Activated T-cell treated with anti-CD3 and anti-CD28 coated beads, Interleukin-2, amount 50 U/mL, for 72 hours (primary cell): ENCODE measurements at places on chromosomes 4 and X. TPM values are rescaled to one million over a fixed set of nuclear protein-coding genes. Genes with fewer than 3 reads are reported as not detected.

GRCh38 chrX:50973199-50973598 is 62.7 kb downstream of the BMP15 start:
- no peak overlapping the region for H3K4me3 ChIP-seq
- H3K4me1 ChIP-seq: no peaks in the 10 kb centered on the region
- H3K27me3 ChIP-seq: peaks cover 18% of the 10 kb centered on the region
- no peaks in the 10 kb centered on the region for H3K36me3 ChIP-seq
- no peak overlapping the region for H3K27ac ChIP-seq

DNA sequence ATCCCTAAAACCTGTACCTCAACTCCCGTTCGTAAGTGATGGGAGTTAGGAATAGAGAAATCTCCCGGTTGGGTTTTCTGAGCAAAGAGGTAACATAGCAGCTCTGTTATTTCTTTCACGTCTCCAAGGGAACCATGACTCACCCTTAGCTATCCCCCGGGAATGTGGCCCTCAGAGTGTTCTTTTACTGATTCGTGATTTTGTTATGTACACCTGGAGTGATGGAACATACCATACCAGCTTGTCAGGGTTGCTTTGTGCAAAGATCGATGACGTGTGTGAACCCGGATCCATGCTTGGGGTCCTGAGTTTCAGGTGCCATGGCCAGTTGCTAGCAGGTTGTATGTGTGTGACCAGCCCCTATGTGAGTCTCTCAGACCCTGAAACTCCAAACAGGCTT is 52.6 kb downstream of the HPRT1 start:
- DNase-seq: no peak
- no peak overlapping the region for H3K4me3 ChIP-seq
- H3K27ac ChIP-seq: no peak overlapping the region

DNA sequence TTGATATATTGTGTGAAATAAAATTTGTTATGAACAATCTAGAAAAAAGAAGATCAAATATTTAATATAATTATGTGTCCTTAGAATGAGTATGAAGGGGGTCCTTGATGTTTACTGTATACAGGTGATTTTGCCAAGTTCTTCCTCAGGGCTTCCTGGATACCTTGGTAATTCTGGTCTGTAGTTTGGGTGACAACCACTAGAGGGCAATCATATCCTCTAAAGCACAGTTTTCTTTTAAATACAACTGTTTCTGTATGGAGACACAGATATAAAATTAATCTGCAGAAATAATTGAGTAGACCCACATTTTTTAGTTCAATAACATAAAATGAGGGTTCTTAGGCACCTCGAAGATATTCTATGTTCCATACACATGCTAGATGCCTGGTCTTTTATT is 157.7 kb downstream of the SPANXN1 start:
- H3K36me3 ChIP-seq: no peaks in the 10 kb centered on the region
- H3K27ac ChIP-seq: no peak overlapping the region
- peak; percentile 7 for DNase-seq

GRCh38 chr4:98345838-98346237 is 84.7 kb downstream of the RAP1GDS1 start:
- DNase-seq: no peak
- no peaks in the 10 kb centered on the region for H3K27me3 ChIP-seq
- H3K27ac ChIP-seq: no peak overlapping the region
- no peak overlapping the region for H3K4me3 ChIP-seq

GRCh38 chrX:69144838-69145680 is 20.2 kb downstream of the PJA1 start:
- peaks cover 21% of the 10 kb centered on the region for H3K27me3 ChIP-seq
- H3K36me3 ChIP-seq: no peaks in the 10 kb centered on the region
- H3K4me3 ChIP-seq: no peak overlapping the region
- no peak overlapping the region for H3K27ac ChIP-seq
- DNase-seq: no peak

- H3K4me3 ChIP-seq: no peak overlapping the region
- H3K4me1 ChIP-seq: no peaks in the 10 kb centered on the region
- no peaks in the 10 kb centered on the region for H3K27me3 ChIP-seq
- no peak for DNase-seq
- no peak overlapping the region for H3K27ac ChIP-seq
Measured at GRCh38 chr4:165631912-165632311, 241.1 kb upstream of the TLL1 start.

DNA sequence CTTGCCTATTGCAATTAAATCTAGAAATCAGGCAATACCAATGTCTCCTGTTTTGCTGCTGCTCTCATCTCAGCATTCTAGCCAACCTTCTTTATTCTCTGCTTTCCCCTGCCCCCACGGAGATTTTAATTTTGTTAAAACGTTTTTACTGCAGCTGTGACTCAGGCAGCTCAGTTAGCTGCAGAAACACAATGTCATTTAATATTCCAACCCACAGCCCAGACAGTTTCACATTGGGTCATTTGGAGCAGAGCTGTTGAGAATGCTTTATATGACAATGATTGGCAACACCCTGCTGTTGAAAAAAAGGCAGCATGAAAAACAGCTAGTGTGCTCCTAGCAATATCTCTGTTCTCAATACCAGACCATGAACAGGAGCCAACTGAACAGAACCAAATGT is 12.6 kb upstream of the SLC10A4 start:
- H3K4me3 ChIP-seq: no peak overlapping the region
- H3K4me1 ChIP-seq: no peaks in the 10 kb centered on the region
- H3K27me3 ChIP-seq: peaks cover 14% of the 10 kb centered on the region
- H3K36me3 ChIP-seq: no peaks in the 10 kb centered on the region
- H3K27ac ChIP-seq: no peak overlapping the region

DNA sequence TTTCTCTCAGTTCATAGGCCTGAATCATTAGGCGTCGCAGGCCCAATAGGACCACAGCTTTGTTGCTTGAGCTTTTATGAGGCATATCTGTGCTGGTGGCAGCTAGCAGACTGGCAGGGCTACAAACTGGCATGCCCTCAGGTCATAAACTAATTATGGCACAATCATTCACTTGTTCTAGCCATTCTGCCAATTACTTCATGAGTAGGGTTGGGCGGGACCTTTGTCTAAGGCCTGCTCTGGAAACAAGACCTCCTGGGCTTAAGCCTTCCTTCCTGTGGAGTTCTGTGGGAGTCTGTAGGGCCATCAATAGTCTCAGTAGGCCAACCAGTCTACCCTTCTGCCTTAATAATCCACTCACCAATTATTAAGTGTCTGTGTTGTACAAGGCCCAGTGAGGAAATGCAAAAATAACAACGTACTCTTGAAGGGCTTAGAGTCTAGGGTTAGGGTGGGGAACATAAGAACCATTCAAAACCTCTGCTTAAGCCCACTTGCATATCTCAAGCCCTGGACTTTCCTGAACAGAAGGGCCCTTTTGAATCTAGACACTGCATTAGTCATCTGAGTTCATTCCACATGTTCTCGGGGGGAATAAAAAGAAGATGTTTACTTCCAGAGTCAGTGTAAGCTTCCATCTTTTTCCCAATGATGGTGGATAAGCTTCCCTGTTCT is 44.5 kb downstream of the SHROOM4 start:
- H3K27ac ChIP-seq: no peak overlapping the region
- no peaks in the 10 kb centered on the region for H3K36me3 ChIP-seq

DNA sequence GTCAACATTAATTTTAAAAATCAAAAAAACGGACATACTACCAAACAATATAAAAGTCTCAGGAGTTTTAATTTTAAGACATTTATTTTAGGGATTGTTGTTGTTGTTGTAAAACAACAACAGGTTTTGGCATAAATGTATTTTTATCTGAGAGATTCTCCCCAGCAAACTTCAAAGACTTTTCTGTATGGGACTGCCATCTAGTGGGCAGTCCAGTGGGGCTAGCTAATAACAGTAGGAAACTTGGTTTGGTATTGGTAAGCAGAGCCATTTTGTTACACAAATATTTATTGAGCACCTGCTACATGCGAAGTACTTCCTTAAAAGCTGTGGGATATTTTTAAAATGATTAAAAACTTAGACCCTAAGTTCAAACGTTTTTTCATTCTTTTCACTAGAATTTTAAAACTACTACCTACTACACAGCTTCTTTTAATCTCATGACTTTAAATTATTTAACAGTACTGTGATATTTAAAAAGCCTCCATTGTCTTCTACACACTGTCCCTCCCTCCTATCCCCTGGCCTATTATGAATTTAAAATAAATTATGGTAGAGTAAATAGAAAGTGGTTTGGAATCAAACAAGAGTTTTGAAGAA is 1028.4 kb upstream of the INTU start:
- DNase-seq: no peak
- H3K27ac ChIP-seq: no peak overlapping the region
- H3K4me1 ChIP-seq: no peaks in the 10 kb centered on the region
- no peak overlapping the region for H3K4me3 ChIP-seq

DNA sequence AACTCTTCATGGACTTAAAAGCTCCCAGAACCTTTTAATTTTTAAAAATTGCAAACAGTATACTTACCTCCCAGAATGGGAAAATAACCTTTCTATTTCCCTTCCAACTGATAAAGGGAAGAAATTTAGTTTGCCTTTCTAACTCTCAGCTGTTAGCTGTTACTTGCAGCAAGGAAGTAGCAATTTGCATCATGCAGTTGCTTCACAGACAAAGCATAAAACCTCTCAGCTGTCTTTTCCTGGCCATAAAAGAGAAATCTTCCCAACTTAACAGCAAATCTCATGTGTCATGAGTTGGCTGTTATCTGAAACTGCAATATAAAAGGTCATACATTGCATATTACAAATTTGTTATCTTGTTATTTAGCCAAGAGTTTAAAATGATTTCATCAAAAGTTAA is 18.4 kb downstream of the C4orf17 start:
- H3K27me3 ChIP-seq: peaks cover 7% of the 10 kb centered on the region
- no peaks in the 10 kb centered on the region for H3K4me1 ChIP-seq
- H3K4me3 ChIP-seq: no peak overlapping the region
- no peaks in the 10 kb centered on the region for H3K36me3 ChIP-seq

DNA sequence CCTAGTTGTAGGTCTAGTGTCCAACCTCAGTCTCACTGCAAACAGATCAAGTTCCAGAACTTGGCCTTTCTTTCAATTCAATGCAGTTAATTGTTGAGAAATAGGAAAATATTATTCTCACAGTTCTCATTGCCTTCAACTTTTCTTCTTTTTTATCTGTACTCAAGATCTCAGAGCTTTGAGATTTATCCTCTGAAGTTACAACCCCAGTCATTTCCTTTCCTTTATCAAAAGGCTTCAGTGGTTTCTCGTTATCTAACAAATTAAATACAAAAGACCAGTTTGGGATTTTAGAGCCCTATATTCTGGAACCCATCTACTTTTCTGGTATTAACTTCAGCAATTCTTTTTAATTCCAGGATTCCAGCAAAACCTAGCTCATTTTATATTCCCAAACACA is 130.2 kb downstream of the TMA16 start:
- no peak overlapping the region for H3K4me3 ChIP-seq
- peaks cover 5% of the 10 kb centered on the region for H3K4me1 ChIP-seq
- H3K27ac ChIP-seq: no peak overlapping the region
- peaks cover 5% of the 10 kb centered on the region for H3K36me3 ChIP-seq
- no peaks in the 10 kb centered on the region for H3K27me3 ChIP-seq

DNA sequence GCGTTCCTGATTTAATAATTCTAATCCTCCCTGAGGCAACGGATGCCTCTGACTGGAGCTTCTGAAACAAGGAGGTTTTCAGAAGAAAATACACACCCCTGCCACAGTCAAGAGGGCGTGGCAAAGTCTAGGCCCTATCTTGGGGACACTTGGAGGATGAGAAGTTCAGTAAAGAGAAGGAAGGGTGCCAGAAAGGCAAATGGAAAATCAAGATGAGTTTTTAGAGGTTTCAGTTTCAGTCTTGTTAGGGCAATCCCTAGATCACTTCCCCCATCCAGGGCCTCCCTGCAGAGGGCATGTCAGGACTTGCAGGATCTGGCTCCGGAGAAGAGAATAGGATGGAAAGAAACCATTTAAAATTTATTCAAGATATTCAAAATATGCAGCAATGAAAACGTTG is 28.5 kb upstream of the FGF2 start:
- DNase-seq: no peak
- H3K4me1 ChIP-seq: peaks cover 11% of the 10 kb centered on the region
- H3K27me3 ChIP-seq: peaks cover 20% of the 10 kb centered on the region

DNA sequence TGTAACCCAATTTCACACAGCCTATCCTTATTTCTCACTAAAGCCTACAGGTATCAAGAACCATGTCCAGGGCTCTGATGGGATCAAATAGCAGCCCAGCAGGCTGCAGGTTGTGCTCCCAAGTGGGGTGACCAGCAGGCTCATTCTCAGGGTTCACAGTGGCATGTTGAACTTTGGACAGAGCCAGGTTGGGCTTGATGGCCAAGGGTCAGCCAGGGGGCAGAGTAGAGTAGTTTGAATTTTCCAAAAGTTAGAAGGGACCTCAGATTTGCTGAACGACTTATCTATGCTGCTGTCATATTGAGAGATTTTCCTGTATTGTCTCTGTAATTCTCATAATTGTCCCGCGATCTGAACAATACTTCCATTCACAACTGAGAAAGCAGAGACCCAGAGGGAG is 310.8 kb upstream of the BOD1L1 start:
- no peaks in the 10 kb centered on the region for H3K4me1 ChIP-seq
- H3K36me3 ChIP-seq: no peaks in the 10 kb centered on the region
- no peak overlapping the region for H3K27ac ChIP-seq
- no peak overlapping the region for H3K4me3 ChIP-seq

The OCRL gene
- total RNA-seq: 4.7 TPM

The NPNT gene
- not detected for total RNA-seq

The EREG gene
- total RNA-seq: 0.07 TPM

The TMPRSS11B gene
- not detected for total RNA-seq

The RHOXF2B gene
- not detected for total RNA-seq

The PFKFB1 gene
- 1.6 TPM for total RNA-seq
